Mesendoderm (in vitro differentiated cells): ENCODE measurements at places on chromosomes 6 and 20.

DNA sequence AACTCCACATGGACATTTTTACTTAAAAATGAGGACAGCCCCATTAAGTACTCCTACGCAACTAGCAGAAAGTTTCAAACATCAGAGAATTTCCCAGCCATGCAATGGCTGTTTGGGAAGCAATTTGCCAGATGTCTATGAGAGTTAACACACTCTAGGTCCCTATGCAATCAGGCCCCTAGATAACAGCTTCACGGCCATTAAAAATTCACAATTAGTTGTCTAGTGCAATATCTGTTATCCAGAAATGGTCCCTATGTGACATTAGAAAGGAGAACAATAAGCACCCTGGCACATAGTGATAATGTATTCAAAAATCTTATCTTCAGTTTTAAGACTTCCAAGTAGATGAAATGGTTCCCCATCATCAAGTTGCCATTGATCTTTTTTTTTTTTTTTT, 174.3 kb upstream of the NRSN1 start:
- no peak overlapping the region for H3K27ac ChIP-seq
- H3K4me3 ChIP-seq = no peak overlapping the region
- no peak for DNase-seq
- H3K27me3 ChIP-seq = no peaks in the 10 kb centered on the region
- H3K4me1 ChIP-seq = no peaks in the 10 kb centered on the region

DNA sequence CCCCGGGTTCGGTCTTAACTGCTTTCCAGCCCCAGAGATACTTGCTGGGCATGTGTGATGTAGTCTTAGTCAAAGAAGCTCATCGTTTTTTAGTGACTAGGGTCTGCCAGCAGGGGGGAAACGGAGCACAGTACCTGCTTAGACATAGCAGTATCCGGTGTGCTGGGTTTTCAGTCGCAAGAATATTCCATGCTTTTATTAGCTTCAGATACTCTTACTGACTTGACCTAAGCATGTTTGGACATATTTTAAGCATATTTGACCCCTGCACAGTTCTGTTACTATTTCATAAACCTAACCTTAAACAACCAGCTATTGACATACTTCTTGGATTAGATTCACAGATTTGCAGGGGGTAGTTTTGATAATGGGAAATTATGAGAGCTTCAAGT, 3.0 kb downstream of the E2F3 start:
- no peaks in the 10 kb centered on the region for H3K4me1 ChIP-seq
- H3K36me3 ChIP-seq = no peaks in the 10 kb centered on the region
- H3K27me3 ChIP-seq = no peaks in the 10 kb centered on the region
- peak overlapping the region; percentile 89 for H3K4me3 ChIP-seq

DNA sequence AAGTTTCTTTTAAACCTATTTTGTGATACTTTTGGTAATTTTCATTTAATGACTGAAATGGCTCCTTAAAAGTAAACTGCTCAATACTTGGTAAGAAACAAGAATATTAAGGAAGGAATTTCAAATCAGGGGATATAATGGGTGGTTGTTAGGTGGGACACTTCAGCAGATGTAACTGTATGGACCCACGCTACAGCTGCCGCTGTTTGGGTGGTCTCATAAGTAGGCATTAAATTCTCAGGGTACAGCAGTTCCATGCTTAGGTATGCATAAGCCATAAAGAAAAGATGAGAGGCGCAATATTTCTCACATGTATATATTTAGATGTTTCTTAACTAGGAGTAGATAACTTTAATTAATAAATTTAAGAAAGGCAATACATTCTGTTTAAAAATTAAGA, 35.0 kb downstream of the COL19A1 start:
- no peak overlapping the region for H3K27ac ChIP-seq
- DNase-seq = no peak
- H3K27me3 ChIP-seq = no peaks in the 10 kb centered on the region

DNA sequence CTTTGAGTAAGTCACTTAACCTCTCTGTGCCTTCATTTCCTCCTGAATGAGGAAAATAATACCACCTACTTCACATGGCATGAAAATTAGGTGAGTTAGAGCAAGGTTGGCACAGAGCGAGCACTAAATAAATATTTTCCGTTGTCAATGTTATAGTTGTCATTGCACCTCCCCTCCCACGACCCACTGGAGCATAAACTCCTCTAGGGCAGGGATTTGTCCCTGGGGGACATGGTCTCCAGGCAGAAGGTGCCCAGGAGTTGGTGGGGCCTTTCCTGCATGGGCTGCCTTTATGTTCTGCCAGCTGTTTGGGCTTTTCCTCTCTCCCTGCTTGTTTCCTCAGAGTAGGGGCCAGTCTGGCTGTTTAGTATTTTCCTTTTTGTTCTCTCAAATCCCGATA, 1.3 kb upstream of the ANGPT4 start:
- peaks cover 15% of the 10 kb centered on the region for H3K4me1 ChIP-seq
- no peak overlapping the region for H3K4me3 ChIP-seq
- DNase-seq = no peak
- peak overlapping the region; percentile 36 for H3K27ac ChIP-seq
- H3K27me3 ChIP-seq = no peaks in the 10 kb centered on the region

DNA sequence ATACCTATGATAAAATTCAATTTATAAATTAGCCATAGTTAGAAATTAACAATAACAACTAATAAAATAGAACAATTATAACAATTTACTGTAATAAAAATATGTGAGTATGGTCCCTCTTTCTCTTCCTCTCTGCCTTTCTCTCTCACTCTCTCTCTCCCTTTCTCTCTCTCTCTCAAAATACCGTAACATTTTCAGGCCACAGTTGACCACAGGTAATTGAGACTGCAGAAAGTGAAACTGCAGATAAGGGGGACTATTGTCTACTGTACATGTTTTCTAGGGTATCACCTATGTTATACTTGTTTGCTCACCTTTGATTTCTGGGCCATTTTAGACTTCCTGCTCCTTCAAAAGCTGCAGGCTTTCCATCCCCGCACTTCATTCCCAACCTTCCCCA, 46.8 kb downstream of the LY86 start:
- no peaks in the 10 kb centered on the region for H3K4me1 ChIP-seq
- no peaks in the 10 kb centered on the region for H3K36me3 ChIP-seq
- H3K27me3 ChIP-seq = no peaks in the 10 kb centered on the region
- H3K4me3 ChIP-seq = no peak overlapping the region
- no peak for DNase-seq
- no peak overlapping the region for H3K27ac ChIP-seq

- no peaks in the 10 kb centered on the region for H3K4me1 ChIP-seq
- no peak for DNase-seq
- H3K4me3 ChIP-seq = no peak overlapping the region
- no peak overlapping the region for H3K27ac ChIP-seq
- H3K36me3 ChIP-seq = no peaks in the 10 kb centered on the region
Observed at GRCh38 chr6:153702671-153703070, 336.4 kb upstream of the OPRM1 start.

GRCh38 chr20:17916433-17916891, 52.1 kb downstream of the SNX5 start:
- H3K4me3 ChIP-seq = no peak overlapping the region
- H3K27me3 ChIP-seq = no peaks in the 10 kb centered on the region
- no peak overlapping the region for H3K27ac ChIP-seq
- H3K4me1 ChIP-seq = no peaks in the 10 kb centered on the region
- DNase-seq = no peak

- peaks cover 1% of the 10 kb centered on the region for H3K4me1 ChIP-seq
- H3K36me3 ChIP-seq = no peaks in the 10 kb centered on the region
- no peak for DNase-seq
- no peak overlapping the region for H3K4me3 ChIP-seq
- H3K27ac ChIP-seq = no peak overlapping the region
Observed at GRCh38 chr6:19327661-19328060, 509.5 kb upstream of the ID4 start.

DNA sequence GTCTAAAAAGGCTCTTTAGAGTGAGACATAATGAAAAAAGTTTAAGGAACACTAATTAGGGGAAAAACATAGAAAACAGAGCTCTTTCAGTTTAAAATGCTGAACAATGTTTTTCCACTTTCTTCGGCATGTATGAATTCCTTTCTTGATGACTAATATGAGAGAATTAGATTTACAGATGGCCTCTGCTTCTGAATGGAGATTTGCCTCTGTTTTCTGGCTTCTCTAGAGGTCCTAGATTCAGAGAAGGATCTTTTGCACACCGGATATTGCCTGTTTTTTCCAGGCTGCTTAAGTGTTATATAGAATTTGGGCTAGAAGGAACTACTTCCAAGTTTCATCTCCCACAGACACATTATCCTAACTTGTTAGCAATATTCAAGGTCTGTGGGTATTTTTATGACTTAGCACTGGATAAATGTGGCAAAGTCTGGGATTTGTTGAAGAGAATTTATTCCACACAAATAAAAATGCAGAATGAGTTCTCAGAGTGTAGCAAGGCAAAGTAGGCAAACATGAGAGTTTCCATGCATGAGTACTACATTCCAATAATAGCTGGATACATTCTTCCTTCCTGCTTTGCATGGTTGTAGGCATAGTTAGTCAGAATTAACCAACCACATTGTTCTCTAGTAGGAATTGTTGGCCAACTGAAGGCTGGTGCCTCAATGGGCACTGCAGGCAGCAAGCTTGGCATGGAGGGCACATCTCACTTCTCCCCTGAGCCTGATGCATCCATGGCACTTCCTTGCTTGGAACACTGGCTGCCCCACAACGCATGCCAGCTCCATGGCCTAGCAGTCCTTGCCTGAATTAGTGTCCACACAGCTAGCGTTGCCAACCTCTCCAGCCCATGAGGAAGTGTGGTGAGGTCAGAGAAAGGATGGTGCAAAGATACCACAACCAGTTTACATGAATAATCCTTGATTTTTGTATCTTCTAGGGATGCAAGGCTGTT, 224.2 kb downstream of the CLIC5 start:
- H3K27me3 ChIP-seq = no peaks in the 10 kb centered on the region
- no peaks in the 10 kb centered on the region for H3K36me3 ChIP-seq
- H3K4me1 ChIP-seq = no peaks in the 10 kb centered on the region
- peak; percentile 14 for DNase-seq

DNA sequence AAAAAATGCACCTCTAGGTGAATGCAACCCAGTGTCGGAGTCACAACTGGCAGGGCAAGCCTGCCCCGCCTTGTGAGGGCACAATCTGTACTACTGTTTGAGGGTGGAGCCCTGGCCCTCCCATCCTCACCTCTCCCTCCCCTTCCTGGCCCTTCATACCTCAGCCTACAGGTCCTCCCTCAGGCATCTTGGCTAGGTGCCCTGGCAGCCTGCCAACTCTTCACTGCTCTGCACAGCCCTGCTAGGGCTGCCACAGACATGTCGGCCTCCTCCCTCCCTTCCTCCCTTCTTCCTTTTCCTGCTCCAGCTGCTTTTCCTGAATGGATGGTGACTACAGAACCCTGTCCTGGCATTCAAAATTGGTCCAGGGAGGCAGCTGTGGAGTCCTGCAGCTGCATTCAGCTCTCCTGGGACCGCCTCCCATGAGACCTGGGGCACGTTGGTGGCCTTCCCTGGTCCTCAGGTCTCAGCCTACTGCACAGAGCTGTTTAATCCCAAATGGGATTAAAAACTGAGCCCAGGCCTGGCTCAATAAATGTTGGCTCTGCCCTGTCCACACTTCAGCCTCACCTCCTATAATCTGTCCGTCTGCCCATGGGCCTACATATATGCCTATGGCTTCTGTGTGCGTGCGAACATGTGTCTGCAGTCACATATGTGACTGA, 52.7 kb downstream of the CDH22 start:
- no peak for DNase-seq
- H3K27ac ChIP-seq = no peak overlapping the region
- no peaks in the 10 kb centered on the region for H3K4me1 ChIP-seq
- no peak overlapping the region for H3K4me3 ChIP-seq

DNA sequence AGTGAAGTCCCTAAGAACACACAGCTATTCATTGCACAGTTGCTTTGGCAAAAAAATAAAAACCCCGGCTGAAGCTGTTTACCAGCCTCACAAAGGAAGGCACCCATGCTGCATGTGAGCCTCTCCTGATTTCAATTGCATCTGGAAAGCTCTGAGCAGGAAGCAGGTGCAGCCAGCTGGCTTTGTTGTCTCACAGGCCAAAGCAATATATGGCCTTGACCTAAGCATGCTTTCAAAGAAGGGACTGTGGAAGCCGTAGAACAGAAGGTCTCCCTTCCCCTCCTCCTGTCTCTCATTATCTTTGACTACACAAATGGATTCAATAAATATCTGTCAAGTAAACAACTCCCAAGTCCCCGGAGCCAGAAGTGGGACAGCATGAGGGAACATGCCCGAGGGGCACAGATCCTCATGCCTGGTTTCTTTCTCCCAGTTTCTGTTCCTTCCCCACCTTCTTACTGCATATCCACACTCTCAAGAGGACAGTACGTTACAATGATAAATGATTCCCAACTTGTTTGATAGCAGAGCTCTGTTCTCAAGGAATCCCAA, 57.2 kb upstream of the PCSK2 start:
- no peak overlapping the region for H3K4me3 ChIP-seq
- H3K4me1 ChIP-seq = no peaks in the 10 kb centered on the region
- H3K27me3 ChIP-seq = no peaks in the 10 kb centered on the region
- H3K27ac ChIP-seq = no peak overlapping the region
- DNase-seq = no peak

DNA sequence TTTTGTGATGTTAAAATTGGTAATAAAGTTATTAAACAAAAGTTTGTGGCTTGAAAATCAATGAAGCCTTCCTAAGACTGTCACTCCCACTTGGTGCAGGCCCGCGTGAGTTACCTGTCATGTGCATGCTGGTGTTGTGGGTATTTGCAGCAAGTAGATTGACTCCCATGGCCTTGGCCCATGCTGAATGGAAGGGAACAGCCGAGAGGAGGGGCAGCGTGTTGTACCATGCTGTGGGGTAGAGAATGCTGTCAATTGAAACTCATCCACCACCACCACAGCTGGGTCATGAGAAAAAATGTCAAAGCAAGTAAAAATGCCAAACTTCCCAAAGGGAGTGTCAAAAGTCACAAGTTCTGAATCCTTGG, 12.7 kb upstream of the VNN1 start:
- H3K36me3 ChIP-seq = no peaks in the 10 kb centered on the region
- no peak overlapping the region for H3K4me3 ChIP-seq
- no peaks in the 10 kb centered on the region for H3K27me3 ChIP-seq
- no peaks in the 10 kb centered on the region for H3K4me1 ChIP-seq

- DNase-seq = no peak
- H3K4me3 ChIP-seq = no peak overlapping the region
Observed at GRCh38 chr6:3958255-3958654, 109.1 kb downstream of the FAM50B start.
